ENCODE measurements at places on chromosomes 7 and 10.

GRCh38 chr7:138033241-138033640 lies 31.4 kb upstream of the CREB3L2 start:
- no peak for DNase-seq

GRCh38 chr7:70285187-70285586 lies 686.9 kb downstream of the AUTS2 start:
- no peak for DNase-seq

GRCh38 chr7:118185163-118185860 lies 1.3 kb downstream of the LSM8 start:
- DNase-seq, result no peak

DNA sequence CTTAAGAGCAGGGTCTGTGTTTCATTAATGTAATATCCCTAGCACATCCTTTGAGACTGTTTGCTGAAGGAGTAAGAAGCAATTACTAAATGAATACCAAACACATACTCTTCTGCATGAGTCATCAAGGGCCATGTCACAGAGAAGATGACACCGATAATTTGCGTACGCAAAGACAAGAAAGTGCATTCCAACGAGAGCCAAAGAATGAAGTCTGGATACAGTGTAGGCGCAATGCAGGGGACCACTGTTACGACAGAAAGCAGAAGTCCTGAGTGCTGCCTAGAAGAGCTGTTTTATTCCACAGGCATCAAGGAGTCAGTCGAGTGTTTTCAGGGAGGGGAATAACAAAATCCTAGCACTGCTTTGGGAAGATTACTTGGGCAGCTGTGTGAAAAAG lies 62.7 kb downstream of the VPS41 start:
- no peak for DNase-seq

GRCh38 chr7:106045586-106045985 lies 66.5 kb downstream of the SYPL1 start:
- DNase-seq, result no peak

DNA sequence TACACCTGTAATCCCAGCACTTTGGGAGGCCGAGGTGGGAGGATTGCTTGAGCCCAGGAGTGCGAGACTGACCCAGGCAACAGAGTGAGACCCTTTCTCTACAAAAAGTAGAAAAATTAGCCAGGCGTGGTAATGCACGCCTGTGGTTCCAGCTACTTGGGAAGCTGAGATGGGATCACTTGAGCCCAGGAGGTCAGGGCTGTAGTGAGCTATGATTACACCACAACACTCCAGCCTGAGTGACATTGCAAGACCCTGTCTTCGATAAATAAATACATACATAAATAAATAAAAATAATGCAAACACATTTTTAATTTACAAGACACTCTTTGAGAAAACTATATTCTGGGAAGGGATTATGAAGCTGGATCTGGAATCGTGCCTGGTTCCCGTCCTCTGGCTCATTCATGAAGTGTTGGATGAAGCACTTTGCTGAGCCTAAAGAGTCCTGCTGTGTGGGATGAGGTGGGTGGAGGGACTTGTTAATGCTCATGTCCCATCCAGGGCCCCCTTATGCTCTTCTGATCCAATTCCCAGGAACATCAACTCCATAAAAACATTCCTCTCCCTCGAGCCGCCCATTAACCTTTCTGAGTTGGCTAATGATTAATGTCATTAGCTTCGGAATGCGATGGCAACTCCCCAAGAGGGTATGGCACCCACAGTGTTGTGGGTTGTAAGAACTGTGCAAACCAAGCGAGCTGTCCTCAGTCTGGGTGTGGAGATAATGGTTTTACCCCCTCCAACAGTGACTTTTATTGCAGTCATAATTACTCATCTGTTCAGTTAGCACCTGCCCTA lies 236.3 kb downstream of the BAMBI start:
- DNase-seq, result no peak

GRCh38 chr10:34769899-34770298 lies 45.2 kb downstream of the PARD3 start:
- no peak for DNase-seq

GRCh38 chr7:69617364-69617763 lies 19.1 kb downstream of the AUTS2 start:
- DNase-seq, result no peak

DNA sequence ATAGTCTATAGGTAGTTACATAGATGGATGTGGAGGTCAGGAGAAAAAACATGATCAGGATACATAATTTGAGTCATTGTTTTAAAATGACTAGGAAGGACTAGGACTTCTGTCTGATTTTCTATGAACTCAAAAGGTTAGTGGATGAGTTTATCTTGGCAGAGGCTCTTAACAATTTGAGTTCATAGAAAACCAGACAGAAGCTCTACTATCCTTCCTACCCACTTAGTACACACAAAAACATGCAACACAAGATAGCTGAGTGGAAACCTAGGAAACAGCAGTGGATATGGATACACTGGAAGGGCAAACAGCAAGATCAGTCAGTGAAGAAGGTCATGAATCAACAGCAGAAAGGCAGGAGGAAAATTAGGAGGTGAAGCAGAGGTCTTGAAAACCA lies 84.6 kb downstream of the VPS50 start:
- no peak for DNase-seq

Measured in foreskin melanocyte (primary cell).